ENCODE measurements at places on chromosomes 3 and 15.

DNA sequence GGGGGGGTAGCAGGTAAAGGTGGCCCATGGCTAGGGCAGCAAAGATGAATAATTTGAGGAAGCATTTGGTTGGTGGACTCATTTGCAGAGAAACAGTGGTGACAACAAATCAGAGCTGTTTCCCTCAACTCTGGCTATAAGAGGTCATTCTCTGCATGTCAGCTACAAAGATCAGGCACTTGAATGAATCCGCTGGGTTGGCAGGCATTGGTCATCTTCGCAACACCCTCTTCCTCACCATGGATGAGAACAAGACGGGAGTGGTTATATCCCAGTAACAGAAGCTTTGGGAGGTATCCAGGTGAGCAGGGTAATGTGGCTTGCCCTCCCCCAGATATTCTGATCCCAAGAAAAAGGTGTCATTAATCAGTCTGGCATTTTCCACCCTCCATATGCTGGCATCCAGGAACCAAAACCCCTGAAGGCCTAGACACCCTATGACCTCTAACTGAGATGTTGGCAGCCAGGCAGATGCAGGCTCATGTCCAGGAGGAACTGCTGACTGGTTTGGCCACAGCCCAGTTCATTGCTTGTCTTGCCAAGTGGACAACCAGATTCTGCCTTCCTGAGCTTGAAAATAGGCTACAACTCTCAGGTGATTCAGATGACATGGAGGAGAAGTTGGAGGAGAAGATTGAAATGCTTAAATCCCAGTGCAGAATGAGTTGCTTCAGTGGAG is 108.9 kb upstream of the TRIM42 start:
- no peak for DNase-seq

DNA sequence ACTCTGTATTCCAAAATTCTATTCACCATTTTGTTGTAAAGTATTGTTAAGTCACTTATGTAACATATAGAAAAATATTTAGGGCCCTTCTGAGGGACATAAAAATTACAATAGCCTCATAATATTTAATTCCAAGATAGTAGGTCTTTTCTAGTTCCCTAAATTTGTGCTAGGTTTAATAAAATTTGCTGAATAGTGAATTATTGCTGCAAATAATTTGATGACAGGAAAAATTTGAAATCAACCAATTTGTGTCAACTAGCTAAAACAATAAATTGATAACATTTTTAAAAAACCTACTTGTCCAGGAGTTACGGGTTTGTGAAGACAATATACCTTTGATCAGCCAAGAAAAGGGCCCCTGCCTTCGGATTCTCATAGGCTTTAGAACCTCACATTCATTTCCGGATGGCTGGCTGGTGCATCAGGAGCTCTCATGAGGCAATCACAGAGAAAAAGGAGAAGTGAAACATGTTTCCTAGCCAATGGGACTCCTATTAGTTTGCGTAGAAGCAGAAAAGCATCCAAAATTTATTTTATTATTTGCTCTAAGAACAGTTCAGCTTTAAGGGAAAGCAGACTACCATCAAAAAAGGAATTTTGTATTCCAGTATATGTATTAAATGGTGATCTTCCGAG is 177.2 kb downstream of the LRRC3B start:
- no peak for DNase-seq

GRCh38 chr3:16304061-16305010 is 39.3 kb downstream of the OXNAD1 start:
- no peak for DNase-seq

GRCh38 chr15:93900476-93901400 is 330.6 kb upstream of the MCTP2 start:
- no peak for DNase-seq

GRCh38 chr3:177110386-177110785 is 86.9 kb downstream of the TBL1XR1 start:
- no peak for DNase-seq

- no peak for DNase-seq
Observed at GRCh38 chr3:179068779-179069530, 2.7 kb downstream of the ZMAT3 start.

- DNase-seq: no peak
Observed at GRCh38 chr15:69897061-69897460, 200.7 kb downstream of the TLE3 start.

GRCh38 chr3:160691962-160692361 is 15.0 kb downstream of the ARL14 start:
- no peak for DNase-seq

DNA sequence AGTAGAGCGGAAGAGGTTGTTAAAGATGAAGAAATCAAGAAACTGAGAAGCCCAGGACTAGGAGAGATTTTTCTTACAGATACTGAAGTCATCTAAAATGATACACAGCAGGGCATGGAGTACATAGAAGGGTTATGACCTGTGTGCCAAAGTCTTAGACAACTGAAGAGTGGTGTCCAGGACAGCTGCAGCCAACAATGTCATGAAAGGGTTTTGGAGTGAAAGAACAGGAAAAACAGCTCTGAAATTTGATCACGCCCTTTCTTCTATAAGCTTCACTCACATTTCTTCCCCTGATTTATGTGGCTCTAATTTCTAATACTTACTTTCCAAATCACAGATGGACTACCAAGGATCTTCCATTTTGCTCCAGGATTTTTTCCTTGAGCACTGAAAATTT is 3.0 kb downstream of the CFAP20DC start:
- no peak for DNase-seq

DNA sequence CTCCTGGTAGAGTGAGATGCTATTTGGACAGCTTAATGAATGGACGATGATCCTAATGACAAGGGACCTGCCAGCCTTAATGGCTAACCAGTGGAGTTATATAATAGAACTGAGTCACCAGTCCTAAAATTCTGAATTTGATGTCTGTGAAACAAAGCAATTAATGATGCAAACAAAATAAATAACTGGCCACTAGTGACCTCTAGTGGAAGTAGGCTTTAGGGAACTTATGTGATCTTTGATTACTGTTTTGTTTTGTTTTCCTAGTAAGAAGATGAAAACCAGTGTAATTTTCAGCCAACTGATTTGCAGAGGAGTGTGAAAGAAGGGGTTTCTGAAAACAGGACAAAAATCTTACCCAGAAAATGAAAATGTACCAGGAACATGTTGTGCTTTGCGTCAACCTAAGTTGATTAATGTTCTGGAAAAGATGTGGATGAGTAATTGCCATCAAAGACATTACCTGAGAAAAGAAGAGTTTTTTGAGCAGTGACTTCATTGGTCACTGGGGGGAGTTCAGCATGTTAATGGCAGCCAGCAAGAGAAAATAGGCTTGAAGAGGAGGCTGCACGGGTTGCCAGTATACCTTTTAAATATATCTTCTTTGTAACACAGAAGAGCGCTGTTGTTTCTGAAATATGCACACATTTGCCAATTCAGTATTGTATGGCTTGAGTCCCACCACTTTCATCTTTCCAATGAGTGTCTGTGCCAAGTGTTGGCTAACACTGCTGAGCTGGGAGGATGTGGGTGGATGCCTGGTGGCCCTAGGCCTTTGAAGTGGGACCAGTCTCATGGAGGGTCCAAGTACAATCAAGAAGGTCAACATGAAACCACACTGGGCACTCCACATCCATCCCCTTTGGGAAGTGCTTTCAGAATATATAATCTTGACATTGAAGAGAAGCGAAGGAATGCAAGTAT is 9.3 kb downstream of the VEPH1 start:
- DNase-seq: no peak

GRCh38 chr15:49494842-49495241 is 71.8 kb downstream of the FGF7 start:
- no peak for DNase-seq

DNA sequence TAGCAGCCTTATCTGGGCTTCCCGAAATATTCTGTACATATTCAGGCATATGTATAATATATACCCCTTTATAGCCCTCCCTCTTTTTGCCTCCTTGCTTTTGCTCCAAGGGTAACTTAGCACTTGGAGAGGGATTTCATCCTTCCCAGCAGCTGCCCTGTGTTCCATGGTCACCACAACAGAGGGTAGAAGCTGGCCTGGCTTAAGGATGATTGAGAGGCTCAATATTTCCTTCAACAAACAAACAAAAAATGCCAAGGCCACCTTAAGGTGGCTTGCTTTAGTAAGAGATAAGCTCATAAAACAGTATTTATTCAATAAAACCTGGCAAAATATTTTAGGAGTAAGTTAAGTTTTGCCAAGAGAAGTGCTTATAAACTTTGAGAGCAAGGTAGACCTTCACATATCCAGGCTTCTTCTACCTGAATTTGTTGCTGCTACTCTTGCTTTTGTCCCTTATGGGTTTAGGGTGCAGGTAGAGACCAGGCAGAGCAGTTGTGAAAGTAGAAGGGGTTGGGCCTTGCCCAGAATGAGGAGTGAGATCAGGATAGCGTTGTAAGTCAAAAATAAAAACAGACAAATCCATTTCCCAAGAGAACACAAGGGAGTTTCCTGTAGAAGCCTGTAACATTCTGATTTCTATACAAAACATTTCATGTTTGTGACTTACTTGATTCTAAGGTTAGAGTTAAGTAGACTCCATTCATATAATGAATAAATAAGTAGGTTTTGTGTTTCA is 52.7 kb upstream of the ATOSA start:
- no peak for DNase-seq

DNA sequence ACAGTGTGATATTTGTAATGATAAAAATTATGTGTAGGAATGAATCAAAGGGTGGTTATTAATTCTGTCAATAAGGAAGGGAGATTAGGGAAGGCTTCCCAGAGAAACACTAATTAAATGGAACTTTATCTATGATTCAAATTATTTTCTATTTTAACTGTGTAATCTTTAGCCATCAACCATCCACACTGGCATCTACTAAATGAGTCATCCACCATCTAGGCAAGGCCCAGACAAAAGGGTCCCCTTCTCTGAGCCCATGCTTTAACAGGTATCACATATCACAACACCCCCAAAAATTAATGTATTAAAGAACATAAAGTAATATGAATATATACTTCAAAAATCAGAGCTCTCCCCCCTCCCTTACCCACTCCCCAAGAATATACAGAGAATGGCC is 19.9 kb upstream of the TPM1 start:
- DNase-seq: no peak

GRCh38 chr15:67335534-67336222 is 81.1 kb downstream of the IQCH start:
- no peak for DNase-seq

- no peak for DNase-seq
Observed at GRCh38 chr3:89580859-89581258, 473.4 kb downstream of the EPHA3 start.

DNA sequence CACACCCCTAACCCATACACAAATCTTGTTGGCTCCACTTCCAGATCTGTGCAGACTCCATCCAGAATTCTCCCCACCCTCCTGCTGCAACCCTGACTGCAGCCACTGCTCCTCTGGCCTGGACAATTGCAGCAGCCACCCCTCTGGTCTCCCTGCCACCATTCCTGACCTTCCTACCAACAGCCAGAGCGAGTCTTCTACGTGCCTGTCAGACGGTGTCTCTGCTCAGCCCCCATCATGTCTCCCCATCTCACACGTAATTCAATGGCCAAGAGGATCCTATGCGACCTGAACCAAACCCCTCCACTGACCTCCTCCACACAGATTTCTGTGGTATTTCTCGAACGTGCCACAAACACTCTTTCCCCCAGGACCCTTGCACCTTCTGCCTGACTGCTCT is 103.3 kb downstream of the TPRA1 start:
- peak; percentile 15 for DNase-seq

DNA sequence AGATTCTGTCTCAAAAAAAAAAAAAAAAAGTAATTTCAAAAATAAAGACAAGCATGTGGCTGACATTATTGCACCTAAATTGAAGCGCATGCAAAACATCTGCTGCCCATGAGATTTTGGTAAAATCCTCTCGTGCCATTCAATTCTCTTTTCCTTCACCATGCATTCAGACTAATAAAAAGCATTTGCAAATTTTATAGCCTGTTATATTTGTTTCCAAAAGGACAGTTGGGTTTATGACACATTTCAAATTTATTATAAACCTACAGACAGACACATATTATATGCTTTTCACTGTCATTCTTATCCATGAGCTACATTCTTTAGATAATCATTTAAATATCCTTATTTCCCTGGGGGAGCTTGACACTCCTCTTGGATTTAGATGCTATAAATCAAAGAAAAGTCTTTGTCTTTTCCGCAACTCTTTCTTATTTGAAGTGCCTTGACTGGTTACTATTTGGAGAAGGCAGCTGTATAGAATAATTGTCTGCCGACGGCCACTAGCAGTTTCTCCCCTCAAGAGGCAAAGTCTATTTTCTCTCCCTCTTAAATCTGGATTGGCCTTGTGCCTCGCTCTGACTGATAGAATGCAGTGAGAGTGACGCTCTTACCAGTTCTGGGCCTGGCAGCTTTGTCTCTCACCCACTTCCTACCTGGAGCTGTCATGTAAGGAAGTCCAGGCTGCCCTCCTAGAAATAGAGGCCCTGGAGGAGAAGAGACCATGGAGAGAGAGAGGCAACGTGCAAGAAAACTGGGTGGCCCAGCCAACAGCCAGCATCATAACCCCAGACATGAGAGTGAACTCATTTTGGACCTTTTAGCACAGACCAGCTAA is 6.8 kb upstream of the LRIG1 start:
- no peak for DNase-seq

GRCh38 chr3:179558742-179559364 is 3.9 kb upstream of the ACTL6A start:
- DNase-seq: peak; percentile 80

- no peak for DNase-seq
Observed at GRCh38 chr15:57025264-57025926, 107.0 kb downstream of the TCF12 start.

- no peak for DNase-seq
Observed at GRCh38 chr3:51796854-51797253, 17.8 kb upstream of the IQCF6 start.

DNA sequence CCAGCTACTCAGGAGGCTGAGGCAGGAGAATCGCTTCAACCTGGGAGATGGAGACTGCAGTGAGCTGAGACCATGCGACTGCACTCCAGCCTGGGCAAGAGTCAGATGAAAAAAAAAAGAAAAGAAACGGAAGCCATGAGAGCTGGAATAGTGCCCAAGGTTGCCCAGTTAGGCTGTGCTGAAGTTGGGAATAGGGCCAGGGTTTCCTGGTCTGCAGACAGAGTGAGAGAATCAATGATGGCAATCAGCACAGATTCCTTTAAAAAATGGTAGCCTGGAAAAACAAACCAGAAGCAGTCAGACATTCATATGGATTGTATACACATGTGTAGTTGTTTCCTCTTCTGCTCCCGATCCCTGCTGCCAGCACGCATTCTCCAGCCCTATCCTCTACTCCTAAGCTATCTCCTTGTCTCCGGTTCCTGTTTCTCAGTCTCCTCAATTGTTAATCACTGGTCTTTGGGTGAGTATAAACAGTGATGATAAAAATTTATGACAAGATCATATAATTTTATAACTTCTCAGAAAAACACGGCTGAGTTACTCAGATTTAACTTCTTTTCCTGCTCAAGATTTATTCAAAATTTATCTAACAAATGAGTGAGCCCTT is 316.2 kb upstream of the UMPS start:
- no peak for DNase-seq

GRCh38 chr15:90915216-90915807 is 12.2 kb downstream of the MAN2A2 start:
- no peak for DNase-seq

GRCh38 chr3:140856905-140857304 is 84.7 kb upstream of the SLC25A36 start:
- no peak for DNase-seq

- DNase-seq: no peak
Observed at GRCh38 chr3:45509038-45509767, 85.3 kb upstream of the LIMD1 start.

Measured in sigmoid colon (tissue), 7 donors.